Immature natural killer cell (primary cell): ENCODE measurements at places on chromosomes 5 and 9. TPM values are rescaled to one million over a fixed set of nuclear protein-coding genes. Genes with fewer than 3 reads are reported as not detected.

UTP15 gene
- 4.1 TPM for polyA plus RNA-seq

FOXD4L6 gene
- not detected for polyA plus RNA-seq

IRX2 gene
- not detected for polyA plus RNA-seq

PCDHB11 gene
- polyA plus RNA-seq = not detected

GABRG2 gene
- not detected for polyA plus RNA-seq

ARL14EPL gene
- not detected for polyA plus RNA-seq

CARTPT gene
- not detected for polyA plus RNA-seq

MOB3B gene
- polyA plus RNA-seq = 0.27 TPM

LSM11 gene
- not detected for polyA plus RNA-seq

SUSD3 gene
- not detected for polyA plus RNA-seq

PCDHA9 gene
- not detected for polyA plus RNA-seq

CCL19 gene
- polyA plus RNA-seq = not detected

NDST1 gene
- 1.2 TPM for polyA plus RNA-seq

TAF11L10 gene
- polyA plus RNA-seq = not detected

RAD50 gene
- 9.7 TPM for polyA plus RNA-seq

NKD2 gene
- not detected for polyA plus RNA-seq

ITK gene
- 38.5 TPM for polyA plus RNA-seq

GLE1 gene
- polyA plus RNA-seq = 17.4 TPM
